8988T (cell line): ENCODE measurements at places on chromosomes 7 and 10.

- no peak for DNase-seq
Measured at GRCh38 chr10:44668336-44668735, 242.8 kb upstream of the TMEM72 start.

GRCh38 chr10:127279334-127279774, 83.0 kb upstream of the INSYN2A start:
- DNase-seq = no peak

DNA sequence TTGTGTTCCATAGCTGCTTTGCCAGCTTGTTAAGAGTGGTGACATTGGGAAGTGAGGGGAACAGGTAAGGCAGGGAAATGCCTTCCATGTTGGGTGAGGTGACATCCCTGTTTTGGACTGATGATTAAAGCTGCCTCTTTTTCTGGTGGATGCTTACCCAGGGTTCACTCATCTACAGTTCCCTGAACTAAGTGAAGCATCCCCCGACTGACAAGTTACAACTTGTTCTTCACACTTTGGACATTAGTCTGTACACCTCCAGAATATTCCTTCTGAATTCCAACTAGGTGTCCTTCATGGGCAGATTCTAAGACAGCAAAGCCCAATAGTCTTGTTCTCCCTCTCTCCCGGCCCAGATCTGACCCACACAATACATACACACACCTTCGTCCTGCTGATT, 63.4 kb downstream of the HDAC9 start:
- no peak for DNase-seq

GRCh38 chr10:49520122-49520775, 18.7 kb downstream of the ERCC6 start:
- no peak for DNase-seq

- no peak for DNase-seq
Measured at GRCh38 chr7:121178869-121179497, 149.8 kb upstream of the WNT16 start.

DNA sequence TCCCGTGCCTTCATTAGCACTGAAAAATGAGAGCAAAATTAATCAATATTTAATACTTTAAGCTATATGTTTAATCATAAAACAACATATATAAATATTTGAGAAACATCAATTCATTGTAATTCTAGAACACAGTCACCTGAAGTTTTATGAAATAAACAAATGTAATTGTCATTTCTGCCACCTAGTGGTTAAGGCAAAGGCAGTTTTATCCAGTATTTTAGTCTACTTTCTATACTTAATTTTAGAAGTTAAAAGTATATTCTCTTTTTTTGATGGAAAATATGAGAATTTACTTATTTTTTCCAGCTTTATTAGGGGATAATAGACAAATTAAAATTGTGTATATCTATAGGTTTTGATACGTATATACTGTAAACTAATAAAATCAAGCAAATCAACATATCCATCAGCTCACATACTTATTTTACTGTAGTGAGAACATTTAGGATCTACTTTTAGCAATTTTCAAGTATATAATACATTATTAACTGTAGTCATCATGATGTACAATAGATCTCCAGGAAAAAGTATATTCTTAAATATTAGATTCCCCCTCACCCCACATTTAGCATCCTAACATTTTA, 16.9 kb downstream of the PCGF6 start:
- no peak for DNase-seq
